Thoracic aorta (tissue), 2 donors: ENCODE measurements at places on chromosomes 1 and 21. TPM values are rescaled to one million over a fixed set of nuclear protein-coding genes. Genes with fewer than 3 reads are reported as not detected.

The CR1 gene
- 5.0 TPM for total RNA-seq

DNA sequence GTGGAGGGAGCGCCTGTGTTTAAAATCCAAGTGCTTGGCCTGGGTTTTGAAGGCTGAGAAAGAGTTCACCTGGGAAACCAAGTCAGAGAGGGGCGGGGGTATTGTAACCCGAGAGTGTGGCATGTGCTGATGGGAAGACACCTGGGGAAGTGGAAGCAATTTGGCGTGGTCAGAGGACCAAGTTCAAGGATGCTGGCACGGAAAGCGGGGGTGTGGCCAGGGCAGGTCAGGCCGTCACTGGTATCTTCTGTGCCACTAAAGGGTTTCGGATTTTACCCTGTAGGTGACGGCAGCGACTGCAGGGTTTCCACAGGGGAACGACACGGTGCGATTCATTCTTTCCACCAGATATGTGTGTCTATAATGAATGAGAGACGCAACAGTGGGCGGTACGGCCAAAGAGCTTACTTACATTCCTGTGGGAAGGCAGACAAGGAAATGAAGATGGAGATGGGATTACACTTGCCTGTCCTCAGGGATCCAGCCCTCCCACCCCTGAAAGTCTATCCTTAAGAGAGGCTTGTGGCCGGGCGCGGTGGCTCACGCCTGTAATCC lies 31.3 kb downstream of the CA6 start:
- H3K27me3 ChIP-seq: no peaks in the 10 kb centered on the region
- no peaks in the 10 kb centered on the region for H3K4me1 ChIP-seq
- no peak overlapping the region for H3K27ac ChIP-seq
- H3K4me3 ChIP-seq: no peak overlapping the region
- H3K36me3 ChIP-seq: no peaks in the 10 kb centered on the region

The CSF3R gene
- 43.7 TPM for total RNA-seq

The C1orf185 gene
- total RNA-seq: not detected

The MMP23B gene
- total RNA-seq: 87.2 TPM

The CADM3 gene
- 8.7 TPM for total RNA-seq

- H3K27ac ChIP-seq: no peak overlapping the region
- no peaks in the 10 kb centered on the region for H3K4me1 ChIP-seq
- no peak for DNase-seq
Observed at GRCh38 chr1:202687798-202688197, 22.5 kb downstream of the SYT2 start.

DNA sequence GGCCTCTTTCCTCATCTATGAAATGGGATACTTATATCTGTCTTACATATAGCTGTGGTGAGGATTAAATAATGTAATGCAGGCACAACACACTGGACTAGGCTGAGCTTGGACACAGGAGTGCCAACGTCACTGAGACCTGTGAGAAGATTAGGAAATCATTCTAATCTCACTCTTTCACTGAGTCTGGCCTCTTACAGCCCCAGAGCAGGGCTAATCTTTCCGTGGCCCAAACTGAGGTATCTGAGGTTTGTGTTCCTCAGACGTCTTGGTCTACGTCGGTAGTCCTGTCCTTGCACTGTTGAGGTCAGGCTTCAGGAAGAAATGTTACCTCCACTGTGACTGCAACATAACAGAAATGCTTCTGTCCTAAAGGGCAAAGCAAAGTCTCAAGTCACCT lies 22.6 kb upstream of the A3GALT2 start:
- peaks cover 5% of the 10 kb centered on the region for H3K36me3 ChIP-seq
- H3K4me1 ChIP-seq: peaks cover 81% of the 10 kb centered on the region
- no peak overlapping the region for H3K4me3 ChIP-seq
- H3K27me3 ChIP-seq: no peaks in the 10 kb centered on the region
- H3K27ac ChIP-seq: peak overlapping the region; percentile 95

- H3K27ac ChIP-seq: peak overlapping the region; percentile 96
- no peak for DNase-seq
- H3K4me3 ChIP-seq: peak overlapping the region; percentile 87
- no peaks in the 10 kb centered on the region for H3K27me3 ChIP-seq
- no peaks in the 10 kb centered on the region for H3K36me3 ChIP-seq
Observed at GRCh38 chr1:231419738-231420298, 2.3 kb downstream of the EGLN1 start.

GRCh38 chr1:118488787-118489186 lies 303.8 kb upstream of the SPAG17 start:
- no peaks in the 10 kb centered on the region for H3K27me3 ChIP-seq
- no peak overlapping the region for H3K4me3 ChIP-seq
- H3K27ac ChIP-seq: no peak overlapping the region
- H3K36me3 ChIP-seq: no peaks in the 10 kb centered on the region

The FCRL6 gene
- total RNA-seq: not detected

GRCh38 chr1:228512781-228513198 lies 25.6 kb downstream of the RNF187 start:
- H3K36me3 ChIP-seq: no peaks in the 10 kb centered on the region
- no peak overlapping the region for H3K27ac ChIP-seq
- DNase-seq: no peak
- no peaks in the 10 kb centered on the region for H3K4me1 ChIP-seq
- no peak overlapping the region for H3K4me3 ChIP-seq

The CAPN9 gene
- total RNA-seq: not detected

GRCh38 chr21:34791776-34792503 lies 123.1 kb downstream of the CLIC6 start:
- H3K27me3 ChIP-seq: no peaks in the 10 kb centered on the region
- H3K4me3 ChIP-seq: no peak overlapping the region
- H3K36me3 ChIP-seq: no peaks in the 10 kb centered on the region
- no peaks in the 10 kb centered on the region for H3K4me1 ChIP-seq
- DNase-seq: no peak

- H3K27me3 ChIP-seq: no peaks in the 10 kb centered on the region
Observed at GRCh38 chr1:237166593-237167101, 124.7 kb downstream of the RYR2 start.

GRCh38 chr1:175114996-175115395 lies 47.4 kb downstream of the TNN start:
- H3K4me1 ChIP-seq: no peaks in the 10 kb centered on the region
- no peak overlapping the region for H3K4me3 ChIP-seq
- no peak for DNase-seq
- H3K27me3 ChIP-seq: no peaks in the 10 kb centered on the region
- H3K27ac ChIP-seq: no peak overlapping the region

DNA sequence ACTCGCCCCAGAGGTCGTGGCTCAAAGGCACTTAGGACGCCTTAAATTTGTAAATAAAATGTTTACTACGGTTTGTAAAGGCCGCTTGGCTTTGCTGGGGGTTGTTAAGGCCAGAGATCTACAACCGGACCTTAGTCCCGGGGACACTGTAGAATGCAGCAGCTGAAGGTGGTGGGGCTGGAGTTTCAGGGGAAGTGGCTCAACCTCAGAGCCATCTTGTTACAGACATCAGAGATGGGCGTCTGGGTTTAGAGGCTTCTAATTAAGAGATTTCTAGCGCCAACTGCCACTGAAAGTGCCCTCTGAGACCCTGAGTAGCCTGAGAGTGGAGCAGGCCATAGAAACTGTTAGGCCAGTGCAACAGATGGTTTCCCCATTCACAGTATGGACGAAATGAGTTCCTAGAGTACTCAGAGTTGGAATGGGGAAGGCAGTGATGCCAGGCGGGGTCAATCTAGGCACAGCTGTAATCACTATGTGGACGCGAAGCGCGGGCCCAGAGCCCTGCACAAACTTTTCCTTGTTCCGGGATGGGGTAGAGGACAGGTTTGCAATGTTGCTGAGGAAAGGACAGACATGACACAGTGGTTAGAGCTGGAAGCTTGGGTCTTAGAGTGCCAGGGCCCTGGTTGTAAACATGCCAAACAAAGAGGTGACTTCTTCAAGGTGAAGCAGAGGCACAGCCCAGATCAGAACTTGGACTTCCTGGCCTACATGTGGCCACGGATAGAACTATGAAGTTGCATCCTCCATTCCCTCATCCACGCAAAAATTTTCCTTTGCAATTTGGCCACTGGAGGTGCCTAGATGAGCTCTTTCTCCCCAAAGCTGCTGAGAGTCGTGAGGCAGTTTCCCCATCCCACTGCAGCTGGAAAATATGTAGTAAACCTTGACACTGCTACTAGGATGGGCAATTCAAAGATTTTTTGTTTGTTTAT lies 6.0 kb downstream of the HLX start:
- H3K27me3 ChIP-seq: no peaks in the 10 kb centered on the region
- H3K4me3 ChIP-seq: no peak overlapping the region
- H3K4me1 ChIP-seq: peaks cover 23% of the 10 kb centered on the region
- no peak for DNase-seq
- no peak overlapping the region for H3K27ac ChIP-seq

DNA sequence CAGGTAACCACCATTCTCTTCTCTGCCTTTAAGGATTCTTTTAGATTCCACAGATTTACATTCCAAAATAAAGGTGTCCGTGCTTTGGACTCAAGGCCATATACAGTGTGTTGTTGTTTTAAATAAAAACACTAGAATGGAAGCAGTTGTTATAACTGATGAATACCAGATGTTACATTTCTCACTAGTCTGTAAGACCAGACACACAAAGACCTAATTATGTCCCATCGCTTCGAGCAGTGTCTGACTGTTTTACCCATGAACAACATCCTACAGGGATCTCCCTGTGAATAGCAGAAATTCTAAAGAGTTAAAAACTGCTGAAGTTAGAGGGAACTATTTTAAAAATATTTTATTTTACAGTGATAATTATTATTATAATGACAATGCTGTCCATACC lies 574.7 kb upstream of the ZP4 start:
- no peaks in the 10 kb centered on the region for H3K36me3 ChIP-seq
- H3K27ac ChIP-seq: no peak overlapping the region
- DNase-seq: no peak
- no peaks in the 10 kb centered on the region for H3K27me3 ChIP-seq

DNA sequence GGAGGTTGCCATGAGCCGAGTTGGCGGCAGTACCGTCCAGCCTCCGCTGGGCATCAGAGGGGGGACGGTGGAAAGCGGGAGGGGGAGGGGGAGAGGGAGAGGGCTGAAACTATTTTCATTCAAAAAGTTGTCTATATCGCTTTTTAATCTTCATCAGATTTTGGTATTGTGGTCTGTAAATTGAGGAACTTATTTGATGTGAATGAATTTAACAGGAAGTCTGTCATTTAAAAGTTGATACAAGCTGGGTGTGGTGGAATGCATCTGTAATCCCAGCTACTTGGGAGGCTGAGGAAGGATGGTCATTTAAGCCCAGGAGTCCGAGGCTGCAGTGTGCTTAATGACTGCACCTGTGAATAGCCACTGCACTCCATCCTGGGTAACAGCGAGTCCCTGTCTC lies 3.0 kb upstream of the EPHX4 start:
- H3K36me3 ChIP-seq: no peaks in the 10 kb centered on the region
- no peaks in the 10 kb centered on the region for H3K4me1 ChIP-seq
- H3K4me3 ChIP-seq: no peak overlapping the region
- DNase-seq: no peak
- H3K27ac ChIP-seq: no peak overlapping the region
- no peaks in the 10 kb centered on the region for H3K27me3 ChIP-seq

DNA sequence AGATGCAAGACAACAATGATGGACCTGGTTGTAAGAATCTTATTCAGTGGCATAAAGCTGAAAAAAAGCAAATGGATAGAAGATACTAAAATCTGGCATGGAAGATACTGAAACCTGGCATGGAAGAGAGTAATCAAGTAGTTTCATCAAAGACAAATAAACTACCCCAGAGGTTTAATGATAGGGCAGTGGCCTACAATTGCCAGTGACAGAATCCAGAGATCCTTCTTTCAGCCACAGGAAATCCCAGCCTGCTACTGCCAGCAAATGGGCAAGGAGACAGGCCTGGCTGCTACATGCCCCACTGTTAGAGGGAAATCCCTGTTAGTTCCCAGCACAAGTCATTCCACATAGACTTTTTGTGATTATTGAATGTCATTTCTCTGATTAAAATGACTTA lies 409.4 kb downstream of the VAV3 start:
- no peaks in the 10 kb centered on the region for H3K36me3 ChIP-seq
- H3K4me1 ChIP-seq: no peaks in the 10 kb centered on the region
- H3K27ac ChIP-seq: no peak overlapping the region
- DNase-seq: no peak

The PLA2G2C gene
- total RNA-seq: not detected
